T47D (cell line): ENCODE measurements at places on chromosomes 3 and 15.

- DNase-seq, result no peak
Observed at GRCh38 chr3:10467904-10468612, 37.3 kb downstream of the ATP2B2 start.

- DNase-seq, result peak; percentile 71
Observed at GRCh38 chr15:92596623-92597022, 59.0 kb downstream of the FAM174B start.

GRCh38 chr15:82020625-82021394, 25.0 kb downstream of the MEX3B start:
- no peak for DNase-seq

- no peak for DNase-seq
Observed at GRCh38 chr15:77939851-77940250, 137.7 kb downstream of the TBC1D2B start.

- DNase-seq, result no peak
Observed at GRCh38 chr3:110391640-110392395, 679.8 kb upstream of the NECTIN3 start.

GRCh38 chr15:58458076-58458475, 26.3 kb downstream of the LIPC start:
- DNase-seq, result no peak

GRCh38 chr3:52779011-52779836, 1.8 kb downstream of the ITIH1 start:
- no peak for DNase-seq

GRCh38 chr15:93372208-93372864, 283.3 kb upstream of the RGMA start:
- DNase-seq, result no peak

- no peak for DNase-seq
Observed at GRCh38 chr3:52479877-52480575, 15.1 kb upstream of the STAB1 start.

- DNase-seq, result no peak
Observed at GRCh38 chr3:43865351-43865750, 174.6 kb downstream of the ABHD5 start.

GRCh38 chr3:71511037-71511436, 72.5 kb downstream of the FOXP1 start:
- no peak for DNase-seq

GRCh38 chr3:30260762-30261161, 345.6 kb upstream of the TGFBR2 start:
- no peak for DNase-seq

DNA sequence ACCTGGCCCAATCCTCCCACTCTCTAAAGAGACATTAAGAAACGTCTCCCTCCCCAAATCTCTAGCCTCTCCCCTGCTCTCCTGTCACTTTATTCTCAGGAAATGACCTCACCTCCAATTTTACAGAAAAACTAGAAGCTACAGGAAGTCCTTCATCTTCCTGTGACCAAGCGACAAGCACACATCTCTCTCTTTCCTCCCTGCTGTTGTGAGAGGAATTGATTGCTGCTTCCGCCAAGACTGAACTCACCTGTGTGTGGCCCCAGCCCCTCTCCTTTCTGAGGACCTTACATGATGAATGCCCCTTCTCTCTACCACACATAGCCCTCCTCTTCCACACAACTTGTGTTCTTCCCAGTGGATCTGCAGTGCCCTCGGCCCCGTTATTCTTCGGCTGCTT, 18.2 kb downstream of the DNAJB8 start:
- no peak for DNase-seq

DNA sequence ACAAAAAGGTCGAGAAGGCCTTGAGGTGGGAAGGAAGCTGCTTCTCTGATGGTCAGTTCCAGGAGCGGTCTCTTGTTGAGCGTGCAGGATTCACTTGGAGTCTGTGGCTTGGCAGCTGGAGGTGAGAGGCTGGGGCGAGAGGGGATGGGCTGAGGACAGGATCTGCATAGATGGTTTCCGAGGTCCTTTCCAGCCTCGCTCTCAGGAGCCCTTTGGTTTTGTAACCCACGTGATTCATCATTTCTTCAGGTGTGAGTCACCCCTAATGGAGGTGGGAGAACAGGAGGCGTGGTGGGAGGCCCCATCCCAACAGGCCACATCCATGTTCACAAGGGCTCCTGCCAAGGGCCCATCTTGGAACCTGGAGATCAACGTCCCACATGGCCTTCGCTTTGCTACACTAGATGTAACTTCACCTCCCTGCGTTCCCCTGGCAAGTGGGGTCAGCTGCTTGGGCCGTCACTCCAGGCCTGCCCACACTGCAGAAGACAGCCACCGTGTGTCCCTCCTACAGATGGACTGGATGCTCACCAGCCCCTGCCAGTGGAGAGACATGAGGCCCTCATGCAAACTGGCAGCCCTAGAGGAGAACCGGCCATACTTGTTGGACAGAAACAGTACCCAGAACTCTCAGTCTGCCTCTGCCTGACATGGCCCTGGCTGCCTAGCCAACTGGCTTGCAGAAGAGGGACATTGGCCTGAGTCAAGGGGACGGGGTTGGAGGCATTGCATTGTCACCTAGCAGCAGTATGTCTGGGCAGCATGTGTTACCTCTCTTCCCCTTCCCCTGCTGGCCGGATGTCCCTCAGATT, 1.6 kb upstream of the PCSK6 start:
- no peak for DNase-seq

- DNase-seq, result no peak
Observed at GRCh38 chr3:149234671-149235245, 13.1 kb upstream of the CP start.

DNA sequence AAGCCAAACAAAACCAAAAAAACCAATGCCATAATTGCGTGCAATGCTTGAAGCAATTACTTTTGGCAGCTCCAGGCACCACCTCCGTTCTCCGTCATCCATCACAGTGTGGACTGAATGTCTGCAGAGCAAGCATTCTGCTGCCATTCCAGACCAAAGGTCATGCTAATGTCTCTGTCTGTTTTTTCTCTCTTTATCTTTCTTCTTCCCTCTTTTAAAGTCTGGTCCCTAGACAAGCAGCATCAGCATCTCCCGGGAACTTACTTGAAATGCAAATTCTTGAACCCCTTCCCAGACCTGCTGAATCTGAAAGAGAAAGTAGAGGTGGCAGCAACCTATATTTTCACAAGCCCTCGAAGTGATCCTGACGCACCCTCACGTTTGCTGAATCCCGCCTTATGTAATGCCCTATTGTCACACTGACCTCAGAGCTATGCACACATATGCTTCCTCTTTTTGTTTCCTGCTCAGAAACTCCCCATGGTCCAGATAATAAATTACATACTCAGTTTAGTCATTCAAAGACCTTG, 297.3 kb upstream of the PROK2 start:
- no peak for DNase-seq

- DNase-seq, result no peak
Observed at GRCh38 chr15:89385596-89386331, 51.1 kb upstream of the POLG start.

DNA sequence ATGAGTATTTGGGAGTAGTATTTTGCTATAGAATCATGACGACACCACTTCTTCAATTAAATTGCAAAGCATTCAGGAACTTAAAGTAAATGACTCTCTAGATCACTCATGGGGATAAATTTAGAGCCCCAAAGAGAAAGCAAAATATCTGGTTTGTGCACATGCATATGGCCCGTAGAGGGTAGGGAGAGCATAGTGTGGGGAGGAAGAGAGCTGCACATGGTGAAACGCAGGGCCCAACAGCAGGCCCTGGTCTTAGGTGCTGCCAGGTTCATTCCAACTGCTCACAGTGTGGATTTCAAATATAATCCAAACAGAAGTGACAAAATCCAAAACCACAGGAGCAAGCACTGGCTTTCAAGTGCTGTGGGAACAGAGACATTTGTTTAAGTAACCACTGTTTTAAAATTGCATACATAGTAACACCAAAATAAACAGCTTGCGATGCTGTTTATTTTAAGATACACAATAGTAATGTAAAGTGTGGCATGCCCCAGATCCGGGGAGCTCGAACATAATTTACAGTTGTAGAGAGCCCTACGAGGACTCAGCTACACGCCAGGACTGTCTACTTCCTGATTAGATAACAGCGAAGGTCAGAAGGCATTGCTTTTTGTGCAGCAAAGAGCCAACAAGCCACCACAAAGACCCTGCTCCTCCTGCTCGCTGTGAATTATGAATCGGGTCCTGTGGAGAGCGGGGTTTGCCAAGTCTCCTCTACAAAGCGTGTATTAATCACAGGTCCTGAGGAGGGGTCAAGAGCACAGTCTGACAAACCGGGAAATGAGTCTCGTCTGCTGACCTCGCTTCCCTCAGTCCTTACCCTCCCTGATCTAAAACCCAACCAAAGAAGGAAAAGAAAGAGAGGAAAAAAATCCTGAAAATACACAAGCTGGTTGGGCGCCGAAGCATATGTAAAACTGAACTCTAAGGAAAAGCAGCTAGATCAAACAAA, 80.6 kb downstream of the MEIS2 start:
- DNase-seq, result no peak

- DNase-seq, result peak; percentile 38
Observed at GRCh38 chr3:193400304-193400703, 21.8 kb upstream of the ATP13A5 start.

DNA sequence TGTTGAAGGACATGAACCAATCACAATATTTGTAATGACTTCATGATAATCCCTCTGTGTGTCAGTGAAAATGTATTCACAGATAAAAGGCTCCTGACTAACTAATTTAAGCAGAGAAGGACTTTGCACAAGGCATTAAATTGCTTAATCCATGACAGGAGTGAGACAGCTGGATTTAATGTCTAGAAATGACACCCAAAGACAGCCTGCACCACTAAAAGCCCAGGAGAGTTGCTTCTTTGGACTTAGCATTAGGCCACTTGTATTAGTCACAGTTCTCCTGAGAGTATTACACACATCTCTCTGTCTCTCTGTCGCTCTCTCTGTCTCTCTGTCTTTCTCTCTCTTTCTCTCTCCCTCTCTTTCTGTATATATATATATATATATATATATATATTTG, 180.4 kb downstream of the GOLGA8K start:
- DNase-seq, result no peak

DNA sequence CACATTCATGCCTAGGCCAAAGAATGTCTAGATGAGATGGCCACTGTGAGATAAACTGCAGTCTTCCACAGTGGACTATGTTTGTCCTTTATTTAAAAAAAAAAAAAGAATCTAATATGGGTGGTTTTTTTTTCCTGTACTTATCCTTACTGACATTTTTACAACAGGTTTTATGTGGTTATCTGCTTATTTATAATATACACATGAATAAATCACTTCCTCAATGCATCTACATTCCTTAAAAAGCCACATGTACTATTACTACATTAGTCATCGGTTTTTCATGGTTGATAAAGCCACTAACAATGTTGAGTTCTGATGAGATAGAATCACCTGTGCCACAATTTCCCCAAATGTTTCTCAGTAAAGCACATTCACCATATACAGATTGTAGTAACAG, 341.3 kb upstream of the THBS1 start:
- no peak for DNase-seq

DNA sequence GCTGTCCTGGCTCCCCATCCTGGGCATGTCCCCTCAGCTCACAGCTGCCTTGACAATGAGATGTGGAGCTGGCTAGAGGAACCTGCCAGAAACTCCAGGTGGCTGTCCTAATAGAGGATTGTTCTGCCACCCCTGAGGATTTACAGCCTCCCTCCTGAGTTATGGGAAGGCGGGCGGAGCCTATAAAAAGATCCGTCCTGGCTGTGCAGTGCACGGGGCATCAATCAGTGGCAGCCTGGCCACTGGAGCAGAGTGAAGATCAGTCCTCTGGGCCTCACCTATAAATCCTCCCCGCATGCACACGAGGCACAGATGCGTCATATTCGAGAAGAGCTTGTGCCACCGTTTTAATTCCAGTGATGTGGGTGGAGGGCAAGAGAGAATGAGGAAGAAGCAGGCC, 90.0 kb downstream of the MEGF11 start:
- DNase-seq, result no peak

- DNase-seq, result no peak
Observed at GRCh38 chr15:84953136-84953535, 28.5 kb upstream of the PDE8A start.

DNA sequence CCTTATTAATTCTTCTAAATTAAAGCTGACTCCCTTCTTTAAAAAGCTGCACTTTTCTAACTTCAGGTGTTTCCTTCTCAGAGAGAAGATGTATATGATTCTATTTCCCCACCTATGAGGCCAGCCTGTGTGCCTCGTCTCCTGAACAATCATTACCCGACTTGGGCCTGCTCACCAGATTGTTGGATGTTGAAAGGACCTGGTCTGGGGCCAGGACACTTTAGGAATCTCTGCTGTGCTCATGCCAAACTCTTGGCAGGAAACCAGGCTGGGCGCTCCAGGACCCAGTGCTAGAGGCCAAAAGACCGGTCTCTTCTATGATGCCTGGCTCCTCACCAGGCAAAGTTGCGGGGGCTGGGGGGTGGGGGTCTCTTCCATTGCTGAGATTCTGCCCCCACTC, 16.9 kb upstream of the LRRC31 start:
- DNase-seq, result peak; percentile 66

- no peak for DNase-seq
Observed at GRCh38 chr3:66722675-66723074, 221.9 kb upstream of the LRIG1 start.

DNA sequence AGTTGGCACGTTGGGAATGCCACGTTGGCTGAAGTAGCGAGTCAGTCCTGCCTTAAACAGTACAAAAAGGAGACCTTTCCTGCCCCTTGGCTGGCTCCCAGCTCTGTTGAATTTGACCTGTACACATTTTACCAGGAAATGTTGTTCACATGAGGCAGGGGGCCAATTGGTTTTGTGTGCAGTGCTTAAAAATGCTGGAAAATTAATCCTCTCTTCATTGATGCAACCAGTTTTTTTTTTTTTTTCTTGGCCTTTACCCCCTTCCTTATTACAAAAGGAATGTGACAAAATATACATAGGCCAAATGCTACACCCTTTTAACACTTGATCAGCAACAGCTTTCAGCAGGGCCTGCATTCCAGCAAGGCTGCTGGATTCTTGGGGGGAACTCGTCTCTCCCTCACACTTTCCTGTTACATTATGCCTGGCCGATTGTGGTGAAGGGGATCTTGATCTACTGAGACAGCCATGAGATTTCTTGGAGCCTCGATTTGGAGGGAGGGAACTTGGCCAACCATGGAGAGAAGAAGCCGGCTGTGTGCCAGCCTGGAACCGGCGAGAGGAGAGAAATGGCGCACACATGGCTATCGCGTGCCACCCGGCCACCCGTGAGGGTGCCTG, 93.1 kb downstream of the DNASE1L3 start:
- DNase-seq, result no peak

GRCh38 chr15:85614059-85614458, 180.7 kb downstream of the KLHL25 start:
- peak; percentile 2 for DNase-seq

- DNase-seq, result no peak
Observed at GRCh38 chr15:70063261-70063925, 34.3 kb downstream of the TLE3 start.
